ENCODE measurements at places on chromosomes 7 and 10.

DNA sequence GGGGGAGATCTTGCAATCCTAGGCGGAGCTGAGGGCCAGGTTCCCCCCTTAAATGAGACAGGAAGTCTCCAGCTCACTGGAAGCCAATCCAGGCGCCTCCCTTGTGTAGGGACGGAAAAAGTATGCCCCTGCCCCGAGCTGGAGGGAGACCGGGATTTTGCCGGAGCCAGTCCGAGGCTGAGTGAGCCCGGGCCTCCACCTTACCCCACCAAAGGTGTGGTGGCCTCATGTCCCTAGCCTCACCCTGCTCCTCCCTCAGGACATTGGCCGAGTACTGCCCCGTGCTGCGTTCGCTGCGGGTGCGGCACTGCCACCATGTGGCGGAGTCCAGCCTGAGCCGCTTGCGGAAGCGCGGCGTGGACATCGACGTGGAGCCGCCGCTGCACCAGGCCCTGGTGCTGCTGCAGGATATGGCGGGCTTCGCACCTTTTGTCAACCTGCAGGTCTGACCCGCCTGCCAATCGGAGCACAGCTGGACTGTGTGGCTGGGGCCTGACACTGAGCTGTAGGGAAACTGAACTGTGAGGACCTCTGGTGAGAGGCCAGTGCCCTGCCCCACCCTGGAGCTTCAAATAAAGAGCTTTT, 2.0 kb downstream of the FBXL15 start:
- peak; percentile 51 for DNase-seq

DNA sequence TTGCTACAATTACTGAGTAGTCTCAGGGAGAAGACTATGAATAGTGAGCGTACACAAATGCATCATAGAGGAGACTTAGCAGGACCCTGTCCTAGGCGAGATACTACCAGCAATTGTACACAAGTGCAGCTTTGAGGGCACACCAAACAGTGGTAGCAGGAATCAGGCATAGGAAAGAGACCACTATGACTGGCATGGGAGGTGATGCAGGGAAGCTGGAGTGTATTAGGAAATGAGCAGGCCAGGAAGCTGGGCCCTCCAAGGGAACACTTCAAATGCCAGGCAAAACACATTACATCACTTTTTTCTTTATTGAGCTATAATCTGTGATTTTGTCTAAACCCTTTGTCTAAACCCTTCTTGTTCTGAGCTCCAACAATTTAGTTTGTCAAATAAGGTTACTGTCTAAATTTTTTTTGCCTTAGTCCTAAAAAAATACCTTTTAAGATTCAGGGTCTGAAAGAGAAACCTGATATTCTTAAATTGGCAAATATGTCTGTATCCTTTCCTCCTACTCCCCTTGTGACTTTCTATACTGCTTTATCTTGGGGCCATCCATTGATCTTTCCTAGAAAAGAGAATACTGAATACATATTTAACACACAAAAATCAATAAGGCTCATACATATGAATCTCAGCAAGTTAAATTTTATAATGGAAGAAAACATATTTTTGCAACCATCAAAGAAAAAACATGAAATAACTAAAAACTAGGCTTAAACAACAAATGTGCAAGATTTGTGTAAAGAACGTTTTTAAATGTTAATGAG, 193.8 kb upstream of the PHYHIPL start:
- no peak for DNase-seq

DNA sequence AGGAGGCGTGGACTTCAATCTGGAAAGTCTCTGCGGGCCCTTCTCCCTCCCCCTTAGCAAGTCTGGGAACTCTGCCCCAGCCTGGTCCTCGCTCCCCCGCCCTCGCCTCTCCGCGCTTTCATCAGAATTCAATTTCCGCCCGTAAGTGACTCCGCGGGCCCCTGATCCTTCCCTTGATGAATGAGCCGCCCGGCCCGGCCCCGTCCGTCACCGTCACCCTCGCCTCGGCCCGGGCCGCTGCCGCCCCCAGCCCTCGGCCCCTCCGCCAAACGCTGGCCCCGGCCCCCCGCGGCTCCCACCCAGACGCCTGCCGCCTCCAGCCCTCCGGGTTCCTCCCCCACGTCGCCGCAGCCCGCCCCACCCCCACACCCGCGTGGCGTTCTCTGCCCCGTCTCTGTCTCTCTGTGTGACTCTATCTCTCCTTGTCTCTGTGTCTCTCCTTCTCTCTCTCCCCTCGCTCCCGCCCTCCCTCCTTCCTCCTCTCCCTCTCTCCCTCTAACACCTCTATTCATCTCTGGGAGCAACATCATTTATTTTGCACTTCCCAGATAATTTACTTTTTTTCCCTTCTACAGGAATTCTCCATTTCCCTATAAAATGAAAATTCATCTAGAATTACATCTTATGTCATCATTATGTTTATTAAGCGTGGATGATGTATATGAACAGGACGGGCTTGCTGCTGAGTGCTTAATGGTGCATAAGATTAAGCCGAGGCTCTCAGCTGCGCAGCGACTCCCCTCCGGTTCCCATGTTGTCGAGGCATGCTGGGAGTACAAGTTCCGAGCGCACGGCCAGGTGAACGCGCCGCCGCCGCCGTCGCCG, 91.2 kb upstream of the PAX2 start:
- no peak for DNase-seq

- no peak for DNase-seq
Observed at GRCh38 chr10:30455816-30456215, 21.8 kb downstream of the MAP3K8 start.

DNA sequence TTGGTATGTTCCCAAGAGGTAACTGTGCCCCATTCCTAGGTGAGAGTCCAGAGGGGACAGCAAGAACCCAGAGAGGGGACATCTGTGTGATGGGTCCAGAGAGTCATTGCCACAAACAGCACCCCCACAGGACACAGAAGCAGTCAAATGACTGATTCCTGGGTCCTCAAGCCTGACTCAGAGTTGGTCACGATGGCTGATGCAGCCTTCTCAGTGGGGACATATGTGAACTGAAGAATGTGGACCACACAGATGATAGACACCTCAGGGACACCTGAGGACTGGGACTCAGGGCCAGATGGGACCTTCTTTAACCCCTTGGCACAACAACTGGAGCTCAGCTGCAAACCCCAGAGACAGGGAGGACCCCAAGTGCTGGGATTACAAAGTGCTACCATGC, 96.5 kb downstream of the STRA8 start:
- no peak for DNase-seq

- DNase-seq: no peak
Observed at GRCh38 chr7:102190776-102191350, 95.8 kb upstream of the SH2B2 start.

- DNase-seq: no peak
Observed at GRCh38 chr7:85065306-85065705, 121.5 kb downstream of the SEMA3D start.

- no peak for DNase-seq
Observed at GRCh38 chr10:62079885-62080559, 178.5 kb downstream of the ARID5B start.

DNA sequence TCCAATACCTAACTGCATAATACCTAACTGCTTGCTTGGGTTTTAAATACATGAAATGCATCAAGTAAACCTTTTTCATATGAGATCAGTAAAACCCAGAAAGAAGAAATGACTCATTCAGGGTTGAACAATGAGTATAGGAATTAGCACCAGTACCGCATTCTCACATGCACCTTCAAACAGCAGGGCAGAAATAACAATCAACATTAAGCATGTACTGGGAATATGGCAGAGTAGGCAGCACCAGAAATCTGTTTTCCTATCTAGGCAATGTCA, 850.3 kb upstream of the SORCS1 start:
- no peak for DNase-seq

GRCh38 chr10:3103646-3104045, 36.3 kb downstream of the PFKP start:
- DNase-seq: no peak

DNA sequence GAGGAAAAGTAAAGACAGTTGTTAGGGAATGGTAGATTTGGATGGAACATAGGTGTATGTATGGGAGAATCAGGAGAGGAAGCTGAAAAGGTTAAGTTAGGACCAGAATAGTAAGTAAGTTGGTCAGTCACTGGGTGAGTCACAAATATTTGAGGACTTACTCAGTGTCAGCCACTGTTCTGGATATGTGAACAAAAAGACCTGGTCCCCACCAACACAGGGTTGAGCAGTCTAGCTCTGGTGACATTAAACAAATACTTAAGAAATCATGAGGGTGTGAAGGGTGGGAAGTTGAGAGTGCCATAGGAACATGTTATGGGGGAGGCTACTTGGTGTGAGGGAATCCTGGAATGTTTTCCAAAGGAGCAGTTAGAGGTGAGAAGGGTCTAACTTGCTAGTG, 246.9 kb downstream of the PTEN start:
- DNase-seq: peak; percentile 95

DNA sequence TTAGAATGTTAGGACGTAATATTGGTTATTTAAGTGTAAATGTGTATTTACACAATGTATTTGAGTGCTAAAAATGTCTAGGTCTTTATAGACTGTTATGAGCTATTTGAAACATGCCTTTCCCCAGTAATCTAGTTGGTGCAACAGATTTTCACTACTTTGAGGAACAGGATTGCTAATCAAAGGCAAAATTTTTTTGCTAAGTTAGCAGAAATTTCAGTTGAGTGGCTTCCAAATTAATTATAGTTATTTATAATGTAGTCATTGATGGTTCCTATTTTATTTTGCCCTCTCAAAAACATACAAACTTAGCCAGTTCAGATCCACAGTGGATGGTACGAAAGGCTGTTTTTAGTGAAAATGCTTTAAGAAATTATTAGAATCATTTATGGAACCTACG, 78.7 kb upstream of the LYZL2 start:
- DNase-seq: no peak

DNA sequence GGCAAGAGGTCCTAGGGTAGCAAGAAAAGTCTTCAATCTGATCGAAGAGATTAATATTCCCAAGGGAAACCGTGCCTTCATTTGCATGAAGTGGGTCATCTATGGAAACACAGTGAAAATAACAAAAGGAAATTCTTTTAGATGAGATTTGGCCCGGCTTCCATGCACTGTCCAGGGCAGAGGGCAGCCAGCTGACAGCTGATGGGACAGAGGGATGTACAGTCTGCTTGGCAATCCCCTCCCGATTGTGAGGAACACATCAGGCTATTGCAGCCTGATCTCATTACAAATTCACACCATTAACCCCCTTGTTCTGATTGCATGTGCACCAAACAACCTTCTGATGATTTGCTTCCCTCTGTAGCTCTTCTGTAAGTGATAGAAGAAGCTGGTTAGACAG, 105.3 kb downstream of the FRMD4A start:
- no peak for DNase-seq

DNA sequence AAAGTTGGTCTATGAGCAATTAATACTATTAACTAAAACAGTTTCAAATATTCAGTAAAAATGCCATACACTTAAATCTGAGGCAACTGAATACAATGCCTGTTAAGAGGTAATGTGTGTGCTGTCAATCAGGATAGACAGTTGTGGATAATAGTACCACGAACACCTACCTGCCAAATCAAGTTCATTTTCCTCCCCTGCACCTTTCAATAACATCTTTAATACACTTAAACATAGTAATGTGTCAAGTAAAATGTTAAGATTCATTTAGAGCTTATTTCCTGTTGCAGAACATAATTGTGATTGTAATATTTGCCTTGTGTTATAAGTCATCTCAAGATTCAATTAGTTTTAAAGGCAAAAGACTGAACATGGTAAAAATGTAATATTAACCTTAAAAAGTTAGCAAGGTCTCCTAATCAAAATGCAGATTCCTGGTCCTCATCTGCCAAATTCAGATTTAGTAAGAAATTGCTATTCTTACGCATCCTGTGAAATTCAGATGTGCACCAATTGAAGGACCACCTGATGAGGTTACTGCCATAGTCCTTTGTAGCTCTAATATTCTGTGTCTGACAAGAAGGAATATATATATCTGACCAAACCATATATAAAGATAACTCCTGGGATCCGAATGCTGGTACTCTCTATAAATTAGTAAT, 37.1 kb downstream of the COL1A2 start:
- no peak for DNase-seq

DNA sequence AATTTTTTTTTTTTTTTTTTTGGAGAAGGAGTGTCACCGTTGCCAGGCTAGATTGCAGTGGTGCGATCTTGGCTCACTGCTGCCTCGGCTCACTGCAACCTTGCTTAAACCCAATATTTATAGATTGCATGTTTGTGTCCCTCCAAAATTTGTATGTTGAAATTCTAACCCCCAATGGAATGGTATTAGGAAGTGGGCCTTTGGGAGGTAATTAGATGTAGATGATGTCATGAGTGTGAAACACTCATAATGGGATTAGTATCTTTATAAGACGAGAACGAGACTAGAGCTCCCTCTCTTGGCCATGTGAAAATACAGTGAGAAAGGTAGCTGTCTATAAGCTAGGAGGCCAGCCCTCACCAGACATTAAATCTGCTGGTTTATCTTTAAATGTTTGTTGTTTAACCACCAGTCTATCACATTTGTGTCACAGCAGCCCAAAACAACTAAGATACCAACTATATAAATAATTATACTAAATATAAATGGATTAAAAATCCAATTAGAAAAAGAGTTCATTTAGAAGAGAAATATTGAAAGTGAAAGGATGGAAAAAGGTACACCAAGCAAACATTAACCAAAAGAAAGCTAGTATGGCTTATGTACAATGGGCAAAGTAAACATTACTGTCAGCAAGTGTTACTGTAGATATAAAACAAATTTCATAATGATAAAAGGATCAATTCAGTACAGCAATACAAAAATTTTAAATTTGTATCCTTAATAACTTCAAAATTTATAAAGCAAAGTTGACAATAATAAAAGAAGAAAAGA, 9.3 kb downstream of the TCAF1 start:
- DNase-seq: peak; percentile 42

GRCh38 chr7:47389171-47389922, 192.6 kb downstream of the TNS3 start:
- DNase-seq: no peak

DNA sequence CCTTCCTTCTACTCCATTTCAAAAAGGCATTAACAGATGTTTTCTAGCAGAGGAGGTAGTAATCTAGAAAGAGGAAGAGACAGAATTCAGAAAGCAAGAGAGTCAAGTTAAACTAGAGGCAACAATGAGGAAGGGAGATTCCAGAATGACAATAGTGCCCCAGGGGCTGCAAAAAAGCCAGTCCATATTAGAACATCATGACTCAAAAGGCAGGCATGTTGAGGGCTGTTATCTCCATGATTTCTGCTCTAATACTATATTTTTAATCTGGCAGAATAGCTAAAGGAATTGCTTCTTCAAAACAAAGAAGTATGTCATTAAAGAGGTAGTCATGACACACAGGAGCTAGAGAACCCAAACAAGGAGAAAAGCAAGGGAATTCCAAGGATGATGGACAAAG, 599.6 kb downstream of the INHBA start:
- DNase-seq: no peak

- no peak for DNase-seq
Observed at GRCh38 chr7:34011696-34012095, 106.4 kb downstream of the BMPER start.

All from renal cortical epithelial cell (primary cell).